Stimulated activated CD4-positive, alpha-beta T cell treated with anti-CD3 and anti-CD28 coated beads, Interleukin-12 subunit alpha, Interleukin-12 subunit beta, amount 100 ng/mL, for 24 hours (primary cell): ENCODE measurements at places on chromosomes 2 and 18.

GRCh38 chr2:44086629-44087028 is 82.0 kb upstream of the PPM1B start:
- DNase-seq = no peak

DNA sequence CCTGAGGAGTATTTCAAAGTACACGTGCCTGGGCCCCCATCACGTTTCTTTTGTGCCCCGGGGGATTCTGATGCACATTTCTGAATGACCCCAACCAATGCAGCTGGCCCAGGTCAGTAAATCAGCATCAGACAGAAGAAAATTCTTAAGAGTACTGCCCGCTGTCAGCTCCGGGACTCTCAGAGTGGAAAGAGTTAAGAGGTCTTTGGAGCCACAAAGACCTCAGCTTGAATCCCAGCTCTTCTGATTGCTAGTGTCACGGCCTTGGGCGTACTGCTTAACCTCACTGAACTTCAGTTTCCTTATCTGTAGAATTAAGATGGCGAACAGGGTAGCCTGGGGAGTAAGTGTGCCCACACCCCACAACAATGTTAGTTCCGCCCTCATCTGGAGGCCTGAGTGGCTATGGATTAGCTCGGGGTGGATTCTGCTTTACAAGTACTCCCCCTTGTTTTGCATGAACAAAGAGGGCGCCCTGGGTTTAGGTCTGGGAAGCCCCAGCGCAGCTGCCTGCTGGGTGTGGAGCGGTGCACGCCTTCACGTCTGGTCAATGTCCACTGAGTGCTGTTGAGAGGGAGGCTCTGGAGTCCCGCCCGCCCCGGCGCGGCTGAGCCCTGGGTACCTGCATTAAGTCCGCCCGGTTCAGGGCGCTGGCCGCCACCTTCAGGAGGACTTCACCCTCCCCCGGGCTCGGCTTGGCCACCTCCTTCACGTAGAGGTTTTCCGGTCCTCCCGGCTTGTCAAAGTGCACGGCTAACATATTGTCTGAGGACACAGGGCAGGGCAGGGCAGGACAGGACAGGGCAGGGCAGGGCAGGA is 858 bp downstream of the TP53I3 start:
- no peak for DNase-seq

DNA sequence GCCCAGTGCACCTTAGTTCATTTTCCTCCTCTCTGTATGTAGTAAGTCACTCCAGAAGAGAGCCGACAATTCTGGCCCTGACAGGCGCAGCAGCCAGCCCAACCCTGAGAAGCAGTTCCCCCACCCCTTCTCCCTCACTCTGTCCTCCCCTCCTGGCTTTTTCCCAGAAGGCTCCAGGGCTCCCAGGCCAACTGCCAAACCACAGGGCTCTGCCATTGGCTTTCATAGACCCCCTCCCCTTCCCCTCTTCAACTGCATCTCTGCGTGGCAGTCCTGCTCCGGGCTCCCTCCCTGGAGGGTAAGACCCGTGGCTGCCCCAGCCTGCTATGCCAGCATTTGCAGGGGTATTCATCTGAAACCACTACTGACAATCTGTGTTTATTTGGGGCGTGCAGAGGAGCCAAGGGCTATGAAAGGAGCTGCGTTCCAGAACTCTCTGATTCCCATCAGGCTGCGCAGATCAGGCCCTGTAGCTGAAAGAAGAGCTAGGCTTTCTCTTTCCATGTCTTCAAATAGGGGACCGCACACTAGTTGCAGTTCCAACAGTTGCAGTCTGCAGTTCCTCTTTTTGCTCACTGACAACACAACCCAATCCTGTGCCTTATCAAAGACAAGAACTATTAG is 388.6 kb upstream of the TNP1 start:
- no peak for DNase-seq

DNA sequence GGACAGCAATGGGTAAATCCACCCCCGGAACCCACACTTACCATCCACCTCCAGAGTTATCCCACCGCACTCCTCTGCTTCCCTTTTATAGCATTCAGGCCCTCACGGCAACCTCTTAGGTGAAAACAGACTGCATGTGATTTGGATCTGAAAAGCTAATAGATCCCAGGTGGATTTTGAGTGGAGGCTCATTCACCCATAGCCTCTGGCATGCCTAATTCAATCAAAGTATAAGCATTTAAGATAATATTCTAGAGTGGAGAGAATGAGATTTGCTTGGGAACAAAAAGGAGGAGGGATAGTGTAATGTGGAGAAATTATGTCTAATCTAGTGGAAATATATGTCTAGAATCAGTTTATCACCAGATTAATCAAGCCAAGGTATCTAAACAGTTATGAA is 17.1 kb downstream of the SLC14A1 start:
- DNase-seq = no peak

GRCh38 chr18:79385708-79386341 is 9.9 kb upstream of the NFATC1 start:
- no peak for DNase-seq

DNA sequence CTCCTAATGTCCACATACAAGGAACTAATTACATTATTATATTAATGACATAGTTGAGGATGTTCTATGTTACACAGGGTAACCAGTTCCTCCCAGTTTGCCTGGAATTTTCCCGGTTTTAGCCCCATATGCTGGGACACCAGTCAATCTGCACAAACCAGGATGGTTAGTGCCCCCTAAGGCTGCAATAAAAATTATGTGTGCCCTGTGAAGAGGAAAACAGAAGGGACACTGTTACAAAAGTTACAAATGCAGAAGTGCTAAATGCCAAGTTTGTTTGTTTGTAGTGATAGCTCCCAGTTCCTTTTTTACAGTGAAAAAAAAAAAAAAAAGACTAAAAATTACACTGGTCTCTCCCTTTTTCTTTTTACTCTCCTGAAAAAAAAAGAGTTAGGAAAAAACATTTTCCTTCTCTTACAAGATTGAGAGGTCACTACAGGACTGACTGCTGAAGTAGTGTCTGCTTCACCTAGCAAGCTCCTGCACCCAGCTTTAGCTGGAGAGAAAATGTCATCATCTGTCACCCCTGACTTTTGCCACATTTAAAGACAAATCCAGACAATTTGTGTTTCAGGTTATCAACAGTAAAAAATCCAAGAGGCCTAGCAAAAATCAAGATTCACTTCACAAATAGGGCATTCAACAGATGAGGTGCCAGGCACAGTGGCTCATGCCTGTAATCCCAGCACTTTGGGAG is 3.2 kb downstream of the ANKRD44 start:
- DNase-seq = no peak

DNA sequence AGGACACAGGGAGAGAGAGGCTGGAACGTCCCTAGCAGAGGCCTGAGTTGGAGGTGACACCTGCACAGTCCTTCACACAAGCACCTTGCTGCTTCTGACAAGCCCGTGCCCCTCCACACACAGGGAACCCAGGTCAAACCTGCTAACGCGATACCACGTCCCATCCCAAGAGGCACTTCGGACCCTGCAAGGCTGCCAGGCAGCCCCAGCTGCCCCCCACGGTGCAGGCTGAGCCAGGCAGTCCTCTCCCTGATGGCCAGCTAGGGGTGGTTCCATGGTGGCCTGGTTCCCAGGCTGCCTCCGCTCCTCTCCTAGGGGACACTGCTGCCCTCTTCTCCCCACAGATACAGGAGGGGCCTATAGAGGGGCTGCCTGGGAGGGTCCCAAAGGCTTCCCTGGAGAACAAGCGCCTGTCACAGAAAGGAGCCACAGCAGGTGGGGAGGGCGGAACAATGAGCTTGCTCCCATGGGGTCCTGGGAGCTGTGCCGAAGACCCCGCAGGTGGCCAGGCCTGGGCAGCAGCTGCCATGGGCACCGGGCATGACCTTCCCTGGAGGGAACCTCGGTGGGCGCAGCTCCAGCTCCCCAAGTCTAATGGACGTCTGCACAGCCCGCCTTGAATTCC is 434.2 kb upstream of the MYT1L start:
- DNase-seq = no peak

DNA sequence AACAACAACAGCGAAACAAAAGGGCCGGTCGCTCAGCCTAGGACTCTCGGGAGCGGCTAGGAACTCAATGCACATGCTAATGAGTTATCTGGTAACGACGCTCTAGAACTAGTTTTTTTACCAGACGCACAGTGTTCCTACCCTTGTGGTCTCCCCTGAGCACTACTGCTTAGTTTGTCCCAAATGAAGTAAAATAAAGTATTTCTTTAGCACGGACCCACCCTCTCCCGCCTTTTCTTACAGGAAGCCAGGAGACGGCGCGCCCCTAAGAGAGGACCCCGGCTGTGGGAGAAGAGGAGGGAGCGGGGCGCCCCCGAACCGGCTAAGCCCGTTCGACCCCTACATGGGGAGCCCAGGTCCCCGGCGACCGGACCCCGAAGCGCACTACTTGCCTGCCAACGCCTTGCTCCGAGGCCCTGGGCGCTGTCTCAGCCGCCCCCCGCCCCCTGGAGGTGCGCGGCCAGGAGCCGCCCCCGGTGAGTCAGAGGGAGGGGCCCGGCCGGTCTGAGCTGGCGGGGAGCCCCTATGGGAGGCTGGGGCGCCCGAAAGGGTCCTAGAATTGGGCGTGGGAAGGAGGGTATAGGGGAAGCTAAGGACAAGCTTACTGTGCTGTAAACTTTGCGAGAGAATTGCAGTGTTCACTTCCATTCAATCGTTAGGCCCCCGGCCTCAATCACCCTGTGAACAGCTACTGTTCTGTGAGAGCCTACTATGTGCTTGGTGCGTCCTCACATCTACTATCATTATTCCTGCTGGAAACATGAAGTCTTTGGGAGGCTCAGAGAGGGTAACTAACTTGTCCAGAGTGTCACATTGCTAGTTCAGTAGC is 3.6 kb upstream of the CAPG start:
- DNase-seq = no peak
